Left lung (tissue), 14 donors: ENCODE measurements at places on chromosomes 7 and 10. TPM values are rescaled to one million over a fixed set of nuclear protein-coding genes. Genes with fewer than 3 reads are reported as not detected.

The FZD8 gene
- 4.0 TPM for polyA plus RNA-seq

The ZNF282 gene
- 24.1 TPM for polyA plus RNA-seq

The ZNF503 gene
- 70.2 TPM for polyA plus RNA-seq

The CYP3A5 gene
- polyA plus RNA-seq = 16.2 TPM

The OR13A1 gene
- polyA plus RNA-seq = not detected

The TMEM196 gene
- 0.09 TPM for polyA plus RNA-seq

The ARMC3 gene
- polyA plus RNA-seq = 8.5 TPM

The LRRC17 gene
- 252 TPM for polyA plus RNA-seq

The HOXA3 gene
- 49.6 TPM for polyA plus RNA-seq

The CDC14C gene
- polyA plus RNA-seq = not detected

The PMS2 gene
- 20.1 TPM for polyA plus RNA-seq

The TMEM184A gene
- 2.1 TPM for polyA plus RNA-seq
